ENCODE measurements at places on chromosomes 7 and 10.

- DNase-seq = no peak
These were observed 323.6 kb downstream of the GFRA1 start for GRCh38 chr10:115949282-115949844.

DNA sequence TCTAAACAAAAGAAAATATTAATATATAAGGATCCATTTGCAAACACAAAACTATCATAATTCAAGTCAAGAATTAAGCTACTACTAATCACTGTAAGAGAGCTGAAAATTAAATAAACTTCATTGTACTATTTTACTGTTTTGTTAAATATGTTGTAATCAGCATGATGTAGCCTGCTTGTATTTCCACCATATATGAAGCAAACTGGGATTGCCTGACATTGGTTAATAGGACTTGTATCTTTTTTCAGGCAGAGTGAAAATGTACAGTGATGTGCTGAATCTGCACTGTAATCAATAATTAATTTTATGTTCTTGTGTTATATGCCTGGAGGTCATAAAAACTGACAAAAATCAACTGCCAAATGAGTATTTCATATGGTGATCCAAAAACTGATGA lies 25.4 kb downstream of the TRDMT1 start:
- DNase-seq = no peak

GRCh38 chr7:104093127-104093526 lies 103.7 kb upstream of the RELN start:
- DNase-seq = no peak

- no peak for DNase-seq
These were observed 741 bp downstream of the GPR85 start for GRCh38 chr7:113085781-113086390.

DNA sequence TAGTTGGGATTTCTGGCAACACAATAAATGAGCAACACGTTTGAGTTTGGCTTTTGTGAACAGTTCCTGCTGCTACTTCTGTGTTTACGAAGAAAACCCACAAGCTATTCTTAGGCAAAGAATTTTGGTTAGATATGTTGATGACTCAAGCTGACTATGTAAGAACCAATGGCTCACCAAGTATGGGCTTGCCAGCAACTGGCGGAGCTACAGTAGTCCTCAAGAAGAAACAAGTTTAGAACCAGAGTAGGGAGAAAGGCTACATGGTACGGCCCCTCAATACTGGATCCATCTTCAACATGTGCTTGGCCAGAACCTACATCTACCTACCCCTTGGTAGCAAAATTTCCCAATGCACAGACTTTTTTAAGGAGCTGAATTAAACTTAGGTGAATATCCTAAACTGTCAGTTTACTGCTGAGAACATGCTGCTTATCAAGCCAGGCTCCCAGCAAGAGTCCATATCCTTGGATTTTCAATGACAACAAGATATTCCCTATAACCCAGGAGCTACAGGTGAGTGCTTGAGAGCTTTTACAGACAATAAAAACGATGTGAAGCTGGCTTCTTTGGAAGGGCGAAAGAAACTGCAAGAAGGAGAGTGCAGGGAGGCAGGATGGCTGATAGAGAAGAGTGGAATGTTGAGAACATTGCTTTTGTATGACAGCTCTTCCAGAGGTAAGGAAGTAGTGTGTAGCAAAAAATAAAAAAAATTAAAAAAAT lies 74.3 kb upstream of the ASAH2 start:
- no peak for DNase-seq

DNA sequence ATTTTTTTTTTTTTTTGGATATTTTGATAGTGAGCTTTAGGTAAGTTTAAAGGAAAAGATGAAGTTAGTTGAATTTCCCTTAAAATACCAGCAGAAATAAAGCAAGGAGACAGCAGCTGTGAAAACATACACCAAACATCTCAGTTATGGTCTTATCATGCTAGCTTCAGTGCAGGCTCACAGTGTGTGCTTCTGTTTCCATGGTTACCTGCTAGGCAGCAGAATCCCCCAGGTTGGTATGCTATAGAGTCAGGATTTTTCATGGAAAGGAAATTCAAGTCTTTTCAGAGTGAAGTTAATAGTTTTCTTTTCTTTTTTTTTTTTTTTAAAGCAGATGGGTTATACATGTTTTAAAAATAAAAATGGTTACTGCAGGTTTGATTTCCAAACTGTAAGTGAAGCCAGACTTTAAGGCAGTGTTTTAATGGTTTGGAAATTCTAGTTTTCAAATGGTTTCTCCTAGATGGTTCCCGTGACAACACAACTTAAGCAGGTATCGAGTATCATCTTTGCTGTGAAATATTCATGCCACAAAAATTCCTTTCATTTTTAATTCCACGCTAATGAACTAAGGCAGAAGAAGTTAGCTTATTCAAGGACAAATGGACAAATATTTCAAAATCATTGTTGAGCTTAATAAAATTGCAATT lies 230.9 kb downstream of the BICC1 start:
- no peak for DNase-seq

- DNase-seq = no peak
These were observed 43.6 kb downstream of the PIP4K2A start for GRCh38 chr10:22670788-22671187.

DNA sequence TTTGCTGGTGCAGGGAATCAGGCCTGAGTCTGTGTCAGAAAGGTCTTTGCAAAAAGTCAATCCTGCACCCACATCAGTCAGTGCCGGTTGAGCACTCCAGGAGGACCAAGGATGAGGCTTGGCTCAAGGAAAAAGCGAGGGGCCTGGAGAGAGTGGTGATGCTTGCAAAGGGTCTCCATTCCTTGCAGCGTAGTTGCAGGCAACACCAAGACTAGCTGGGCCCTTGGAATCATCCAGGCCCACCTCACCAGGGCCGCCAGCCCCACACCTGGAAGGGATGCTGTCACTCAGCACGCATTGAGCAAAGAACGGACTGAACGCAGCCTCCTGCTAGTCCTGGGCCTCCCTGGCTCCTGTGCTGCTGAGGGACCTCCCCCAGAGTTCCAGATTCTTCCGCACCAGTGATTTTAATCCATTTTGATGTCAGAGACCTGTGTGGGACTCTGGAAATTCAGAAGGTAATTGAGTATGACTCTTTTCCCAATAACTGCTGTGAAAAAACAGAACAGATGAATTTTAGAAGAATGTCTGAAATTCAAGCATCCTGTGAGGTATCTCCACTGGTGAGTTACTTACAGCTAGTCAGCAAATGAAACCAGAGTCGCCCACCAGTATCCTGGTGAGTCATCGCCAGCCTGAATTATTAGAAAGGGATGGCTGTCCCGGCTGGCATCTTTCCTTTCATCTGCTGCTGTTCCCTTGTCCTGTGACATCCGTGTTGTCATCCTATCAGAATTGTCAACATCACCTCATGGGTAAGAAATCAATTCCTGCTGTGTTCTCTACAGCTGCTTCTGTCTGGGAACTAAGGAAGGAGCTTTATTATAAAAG lies 150.8 kb upstream of the NPS start:
- no peak for DNase-seq

DNA sequence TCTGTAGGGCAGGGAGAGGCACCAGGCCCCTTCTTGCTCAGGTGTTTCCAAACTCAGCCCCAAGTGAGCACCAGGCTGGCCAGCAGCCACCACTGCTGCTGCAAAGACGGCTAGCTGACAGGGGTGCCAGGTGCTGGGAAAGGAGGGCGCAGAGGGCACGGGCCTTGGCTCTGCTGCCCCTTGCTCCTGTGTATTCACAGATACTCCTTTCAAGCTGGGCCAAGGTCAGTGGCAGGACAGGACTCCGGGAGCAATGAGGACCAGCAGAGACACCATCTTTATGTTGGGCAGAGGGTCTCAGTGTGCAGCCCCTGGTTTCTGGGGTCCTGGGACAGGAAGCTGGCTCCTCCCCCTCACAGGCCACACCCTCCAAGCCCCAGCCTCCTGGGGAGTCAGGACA lies 110.1 kb downstream of the SMURF1 start:
- DNase-seq = no peak

DNA sequence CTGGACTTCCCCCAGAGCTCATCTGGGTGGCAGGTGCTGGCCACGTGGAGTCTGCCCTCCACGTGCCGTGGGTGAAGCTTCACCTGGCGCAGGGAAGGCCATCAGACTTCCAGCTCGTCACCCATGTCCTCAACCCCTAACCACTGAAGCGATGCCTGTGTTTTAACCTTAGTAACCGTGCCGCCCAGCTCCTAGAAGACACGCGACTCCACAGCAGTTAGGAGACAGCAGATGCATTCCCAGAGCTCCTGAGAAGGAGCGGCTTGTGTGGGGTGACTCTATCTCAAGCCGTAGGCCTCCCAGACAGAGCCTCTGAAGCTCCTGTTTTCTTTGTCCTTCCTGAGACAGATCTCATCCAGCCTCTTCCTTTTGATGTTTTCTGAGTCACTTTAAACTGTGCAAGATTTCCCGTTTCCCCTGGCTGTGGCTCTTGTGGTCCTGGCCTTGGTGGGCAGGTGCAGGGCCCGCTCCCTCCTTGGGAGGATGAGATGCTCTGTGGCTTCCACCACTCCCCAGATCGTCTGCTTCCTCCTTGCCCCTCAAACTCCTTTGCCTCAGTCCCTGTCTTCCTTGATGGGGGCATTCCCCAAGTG lies 41.4 kb upstream of the AP5Z1 start:
- DNase-seq = no peak

DNA sequence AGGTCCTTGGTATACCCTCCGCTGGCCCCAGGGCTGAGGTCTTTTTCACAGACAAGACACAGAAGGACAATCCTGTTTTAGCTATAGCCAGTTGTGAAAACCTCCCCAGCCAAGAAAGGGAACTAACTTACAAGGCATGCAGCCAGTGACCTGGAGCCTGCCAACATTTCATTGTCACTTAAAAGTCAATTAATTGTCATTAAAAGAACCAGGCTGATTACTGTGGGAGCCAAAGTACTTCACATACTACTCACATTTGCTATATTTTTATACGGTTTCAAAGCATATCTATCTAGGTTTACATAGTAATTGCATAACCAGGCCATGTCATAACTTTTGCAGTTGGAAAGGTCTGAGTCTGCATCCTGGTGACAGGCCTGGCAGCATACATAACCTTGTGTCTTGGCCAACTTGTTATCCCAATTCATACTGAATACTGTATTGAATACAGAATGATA lies 31.1 kb downstream of the NRBF2 start:
- no peak for DNase-seq

- DNase-seq = no peak
These were observed 65.1 kb downstream of the CLEC2L start for GRCh38 chr7:139588632-139589031.

DNA sequence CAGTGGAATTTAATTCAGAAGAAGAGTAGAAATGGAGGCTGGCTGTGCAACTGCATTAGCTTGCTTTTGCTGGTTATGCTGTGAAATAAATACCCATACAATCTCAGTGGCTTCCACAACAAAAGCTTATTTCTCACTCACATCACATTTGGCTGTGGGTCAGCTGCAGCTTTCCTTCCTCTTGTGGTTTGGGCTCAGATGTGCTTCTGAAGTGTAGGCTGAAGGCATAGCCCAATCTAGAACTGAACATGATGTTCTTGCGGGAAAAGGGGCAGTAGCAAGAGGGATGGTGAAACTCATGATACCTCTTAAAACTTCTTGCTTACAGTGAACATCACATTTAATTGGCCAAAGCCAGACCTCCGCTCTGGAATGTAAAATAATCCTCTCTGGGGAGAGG lies 119.9 kb downstream of the HECW1 start:
- DNase-seq = no peak

- DNase-seq = no peak
These were observed 13.3 kb upstream of the PDCD4 start for GRCh38 chr10:110858297-110858934.

DNA sequence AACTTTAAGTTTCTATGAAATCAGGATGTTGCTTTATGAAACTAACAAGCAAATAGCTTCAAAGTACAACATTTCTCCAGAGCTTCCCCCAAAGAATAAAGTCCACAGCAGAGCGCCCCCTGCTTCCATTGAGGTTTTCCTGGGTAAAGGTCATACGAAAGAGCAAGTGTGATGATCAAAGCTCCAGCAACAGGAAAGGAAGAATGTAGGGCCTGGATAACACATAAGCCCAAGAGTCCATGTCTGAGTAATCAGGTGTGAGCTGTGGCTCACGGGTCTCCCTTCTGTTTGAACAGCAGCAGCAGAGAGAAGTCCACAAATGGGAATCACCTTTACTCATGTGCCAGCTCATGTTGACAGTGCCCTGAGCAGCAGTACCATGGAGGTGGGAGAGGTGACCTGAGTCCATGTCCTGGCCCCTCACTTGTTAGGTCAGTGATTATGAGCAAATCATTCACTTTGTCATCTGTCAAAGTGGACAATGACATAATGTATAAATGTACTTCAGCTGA lies 50.5 kb downstream of the MRPL32 start:
- DNase-seq = no peak

GRCh38 chr10:129614341-129614740 lies 147.3 kb downstream of the MGMT start:
- no peak for DNase-seq

GRCh38 chr7:77653572-77653971 lies 42.7 kb upstream of the RSBN1L start:
- DNase-seq = no peak

DNA sequence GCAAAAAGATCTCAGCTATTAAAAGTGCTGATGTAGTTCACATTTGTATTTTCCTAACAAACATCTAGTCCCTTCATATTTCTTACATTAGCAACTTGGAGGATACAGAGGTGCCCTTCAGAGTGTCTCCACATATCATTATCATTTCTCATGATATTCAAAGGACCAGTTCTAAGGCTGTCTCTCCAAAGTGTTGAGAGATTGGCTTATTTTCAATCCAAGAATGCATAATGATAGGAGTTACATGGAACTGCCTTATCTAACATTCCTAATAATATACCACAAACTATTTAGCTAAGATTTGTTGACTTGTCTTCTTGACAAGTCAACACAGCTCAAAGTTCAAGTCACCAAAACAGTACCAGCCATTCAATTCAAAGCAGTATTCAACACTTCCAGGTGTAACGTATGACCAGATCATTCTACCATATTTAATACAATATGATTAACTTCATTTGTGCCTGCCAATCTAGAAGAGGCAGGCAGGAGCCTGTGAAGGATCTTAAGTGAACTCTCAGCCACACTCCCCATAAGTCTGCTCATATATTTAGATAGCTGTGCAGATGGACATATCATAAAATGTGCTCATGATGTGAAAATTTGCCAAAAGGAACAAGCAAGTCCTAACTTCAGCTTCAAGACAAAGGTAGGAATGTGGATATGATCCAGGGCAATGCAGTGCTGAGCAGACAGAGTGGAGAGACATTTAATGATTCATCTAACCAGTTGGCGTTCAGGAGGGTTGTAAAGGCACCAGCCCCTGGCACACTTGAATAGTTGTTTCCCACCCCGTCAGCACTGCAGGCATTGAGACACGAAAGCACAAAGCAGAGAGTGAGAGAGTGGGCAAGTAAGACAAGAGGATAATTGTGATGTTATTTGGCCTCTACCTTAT lies 108.3 kb downstream of the MTERF1 start:
- DNase-seq = no peak
